ENCODE measurements at places on chromosomes 5 and 9.

GRCh38 chr5:44401611-44402010, 12.4 kb upstream of the FGF10 start:
- no peak for DNase-seq

GRCh38 chr5:78628270-78628992, 20.1 kb downstream of the LHFPL2 start:
- no peak for DNase-seq

DNA sequence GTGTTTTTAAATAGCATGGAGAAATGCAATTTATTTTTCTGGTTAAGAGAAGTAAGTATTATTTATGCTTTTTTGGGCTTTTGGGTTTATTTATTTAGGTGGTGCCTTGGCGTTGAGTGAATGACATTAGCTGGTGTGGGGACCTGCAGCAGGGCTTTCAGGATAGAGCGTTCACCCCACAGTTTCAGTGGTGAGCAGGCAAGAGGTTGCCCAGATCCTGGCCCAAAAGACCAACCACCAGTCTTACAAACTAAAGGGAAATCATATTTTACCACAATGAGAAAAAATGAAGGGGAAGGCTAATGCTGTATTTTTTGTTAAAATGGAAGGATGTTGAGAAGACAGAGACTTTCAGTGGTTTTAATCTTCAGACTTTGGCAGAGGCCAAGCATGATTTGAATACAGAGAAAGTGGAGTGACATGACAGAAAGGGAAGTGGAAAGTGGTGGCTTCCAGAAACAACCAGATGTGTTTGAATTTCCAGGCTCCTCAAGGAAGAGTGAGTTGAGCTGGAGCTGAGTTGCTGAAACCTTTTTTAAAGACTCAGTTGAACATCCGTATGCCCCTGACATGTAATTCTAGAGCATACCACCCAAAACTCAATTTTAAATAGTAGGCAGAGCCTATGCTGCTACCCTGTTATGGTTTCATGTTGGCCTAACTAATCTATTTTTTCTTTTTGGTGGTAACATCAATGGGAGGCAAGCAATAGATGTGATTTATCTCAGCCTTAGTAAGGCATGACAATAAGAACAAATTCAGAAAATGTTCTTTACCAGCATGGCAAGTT, 94.8 kb downstream of the AOPEP start:
- no peak for DNase-seq

DNA sequence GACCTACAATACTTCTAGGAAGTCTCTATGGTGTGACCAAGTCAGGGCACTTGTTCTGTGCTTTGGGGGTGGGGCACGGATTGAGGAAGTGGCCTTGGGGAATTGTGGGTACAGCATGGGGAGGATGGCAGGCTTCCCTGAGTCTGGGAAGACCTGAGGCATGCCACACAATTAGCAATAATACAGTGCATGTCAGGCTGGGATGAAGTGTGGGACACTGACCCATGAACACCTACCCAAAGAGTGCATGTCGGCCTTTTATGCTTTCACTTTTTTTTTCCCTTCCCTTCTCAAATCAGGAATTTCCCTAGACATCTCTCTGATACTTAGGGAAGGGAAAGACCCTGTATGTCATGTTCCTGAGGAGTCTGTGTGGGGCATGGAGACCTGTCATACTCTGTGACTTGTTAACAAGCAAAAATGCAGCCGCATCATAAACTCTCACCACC, 146.4 kb downstream of the PALM2AKAP2 start:
- no peak for DNase-seq

GRCh38 chr5:133376986-133377385, 235.4 kb downstream of the FSTL4 start:
- DNase-seq: no peak

DNA sequence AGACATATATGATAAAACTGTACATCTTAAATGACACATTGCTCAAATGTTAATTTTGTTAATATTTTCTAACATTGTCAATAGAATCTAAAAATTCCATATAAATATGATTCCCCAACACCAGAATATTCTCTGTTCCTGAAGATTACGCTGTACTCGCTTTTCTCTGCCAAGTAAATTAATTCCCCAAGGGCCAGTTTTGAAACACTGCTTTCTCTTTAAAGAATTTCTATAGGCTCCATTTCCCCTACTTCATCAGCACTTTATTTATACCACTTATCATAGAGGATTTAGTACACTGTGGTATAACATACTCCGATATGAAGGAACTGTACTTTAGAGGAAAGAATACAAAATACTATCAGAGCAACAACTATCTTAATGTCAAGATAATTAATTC, 101.4 kb upstream of the ACOT12 start:
- no peak for DNase-seq

DNA sequence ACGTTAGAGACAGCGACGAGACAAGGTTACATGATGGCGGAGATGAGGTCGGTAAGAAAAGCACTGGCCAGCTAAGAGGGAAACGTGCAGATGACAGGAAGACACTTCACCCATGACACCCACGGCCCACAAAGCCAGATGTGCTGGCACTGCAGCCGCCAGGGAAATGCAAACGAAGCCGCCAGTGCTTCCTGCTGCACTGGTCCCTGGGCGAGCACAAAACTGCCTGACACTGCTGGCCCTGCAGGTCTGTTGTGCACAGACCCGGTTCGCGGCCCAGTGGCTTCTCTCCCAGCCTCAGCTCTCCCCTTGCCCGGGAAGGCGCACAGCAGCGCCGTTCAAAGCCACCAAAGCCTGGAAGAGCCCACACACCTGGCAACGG, 20.3 kb downstream of the QSOX2 start:
- no peak for DNase-seq

GRCh38 chr5:32526810-32527209, 58.5 kb upstream of the SUB1 start:
- no peak for DNase-seq

DNA sequence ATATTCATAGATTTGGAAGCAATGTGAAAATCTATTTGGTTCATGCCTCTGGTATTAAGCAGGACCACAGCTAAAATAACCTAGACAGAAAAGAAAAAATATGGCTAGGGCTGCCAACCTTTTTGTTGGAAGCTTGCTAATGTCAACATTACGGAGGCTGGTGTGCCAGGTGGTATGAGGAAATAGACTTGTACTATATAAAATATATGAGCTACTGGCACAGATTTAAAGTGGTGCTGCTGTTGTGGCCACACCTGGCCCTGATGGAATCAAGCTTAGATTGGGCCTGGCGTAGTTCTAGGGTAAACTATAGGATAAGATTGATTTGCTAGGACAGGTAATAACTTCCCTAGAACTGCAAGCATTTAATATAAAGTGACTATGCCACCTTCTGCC, 10.6 kb upstream of the PARP8 start:
- DNase-seq: no peak

- no peak for DNase-seq
Observed at GRCh38 chr5:61915646-61916045, 390.4 kb upstream of the KIF2A start.

- DNase-seq: no peak
Observed at GRCh38 chr5:72468606-72469005, 38.6 kb downstream of the ZNF366 start.

GRCh38 chr9:4138781-4139180, 161.1 kb downstream of the GLIS3 start:
- no peak for DNase-seq

GRCh38 chr5:106923409-106923808, 747.3 kb downstream of the EFNA5 start:
- DNase-seq: no peak

- DNase-seq: no peak
Observed at GRCh38 chr9:1918622-1919021, 96.5 kb upstream of the SMARCA2 start.

DNA sequence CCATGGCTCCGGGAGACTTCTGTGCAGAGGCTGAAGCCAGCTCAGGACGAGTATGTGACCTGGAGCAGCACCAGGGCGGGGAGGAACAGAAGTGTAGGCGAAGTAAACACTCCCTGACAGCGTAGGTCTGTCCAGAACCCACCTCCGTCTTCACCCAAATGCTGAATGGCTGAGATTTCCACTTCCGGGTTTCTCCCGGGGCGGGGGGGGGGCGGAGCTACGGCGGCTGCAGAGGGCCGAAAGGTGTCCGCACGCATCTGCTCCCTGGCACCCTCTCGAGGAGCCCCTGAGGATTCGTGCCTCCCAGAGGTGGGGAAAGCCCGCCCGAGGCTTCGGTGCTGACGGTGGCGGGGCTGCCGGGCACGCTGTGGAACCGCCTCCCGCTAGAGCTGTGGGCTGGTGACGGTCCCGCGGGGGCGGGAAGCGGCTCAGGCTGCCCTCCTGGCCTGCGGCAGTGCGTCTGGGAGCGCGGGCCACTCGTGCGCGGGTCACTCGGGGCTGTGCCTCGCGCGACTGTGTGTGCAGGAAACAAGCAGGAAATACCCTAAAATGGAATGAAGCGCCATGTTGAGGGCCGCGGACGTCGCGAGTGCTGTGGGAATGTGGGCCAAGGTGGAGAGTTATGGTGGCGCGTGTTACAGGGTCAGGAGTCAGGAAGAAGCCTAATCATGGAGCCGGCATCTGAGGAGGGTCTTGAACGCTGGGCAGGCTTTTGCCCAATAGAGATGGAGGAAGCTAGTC, 1425.4 kb downstream of the FOXD4L5 start:
- peak; percentile 66 for DNase-seq

DNA sequence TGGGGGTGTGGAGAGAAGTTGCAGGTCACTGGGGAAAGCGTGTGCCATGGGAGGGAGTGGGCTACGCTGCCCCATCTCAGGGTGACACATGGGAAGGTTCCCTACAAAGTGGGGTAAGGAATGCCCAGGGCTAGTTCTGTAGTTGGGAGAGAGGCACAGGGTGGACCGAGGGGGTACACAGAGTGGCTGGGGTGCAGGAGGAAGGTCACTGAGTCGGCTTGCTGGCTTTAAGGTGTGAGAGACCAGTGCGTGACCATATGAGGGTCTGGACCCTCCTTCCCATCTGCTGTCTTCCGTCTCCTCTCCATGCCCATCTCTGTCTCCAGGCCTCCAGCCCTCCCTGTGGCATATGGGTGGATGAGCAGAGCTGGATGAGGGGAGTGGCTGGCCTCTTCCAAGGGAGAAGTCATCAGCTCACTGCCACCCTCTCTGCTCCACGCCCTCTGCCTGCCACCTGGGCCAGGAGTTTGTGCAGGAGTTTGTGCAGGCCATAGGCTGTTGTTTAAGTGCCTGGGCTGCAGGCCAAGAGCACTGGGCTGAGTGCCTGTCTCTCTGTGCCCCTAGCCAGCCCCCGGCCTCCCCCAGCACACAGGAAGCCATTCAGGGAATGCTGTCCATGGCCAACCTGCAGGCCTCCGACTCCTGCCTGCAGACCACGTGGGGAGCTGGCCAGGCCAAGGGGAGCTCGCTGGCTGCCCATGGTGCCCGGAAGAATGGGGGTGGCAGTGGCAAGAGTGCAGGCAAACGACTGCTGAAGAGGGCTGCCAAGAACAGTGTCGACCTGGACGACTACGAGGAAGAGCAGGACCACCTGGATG, 96.8 kb downstream of the PHF2 start:
- DNase-seq: peak; percentile 59

GRCh38 chr5:112303685-112304084, 115.4 kb downstream of the EPB41L4A start:
- DNase-seq: no peak

DNA sequence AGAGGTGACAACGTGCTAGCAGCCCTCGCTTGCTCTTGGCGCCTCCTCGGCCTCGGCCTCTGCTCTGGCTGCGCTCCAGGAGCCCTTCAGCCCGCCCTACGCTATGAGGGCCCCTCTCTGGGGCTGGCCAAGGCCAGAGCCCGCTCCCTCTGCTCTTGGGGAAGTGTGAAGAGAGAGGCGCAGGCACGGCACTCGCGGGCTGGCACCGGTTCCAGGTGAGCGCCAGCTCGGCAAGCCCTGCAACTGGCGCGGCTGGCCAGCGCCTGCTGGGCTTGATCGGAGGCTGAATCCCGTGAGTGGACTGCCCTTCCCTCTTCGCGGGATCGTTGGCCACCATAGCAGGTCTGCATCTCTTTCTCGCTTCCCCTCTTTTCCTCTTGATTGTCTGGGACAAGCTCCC, 298.0 kb upstream of the PTPRD start:
- no peak for DNase-seq

GRCh38 chr9:106816524-106816923, 46.4 kb upstream of the ZNF462 start:
- no peak for DNase-seq

DNA sequence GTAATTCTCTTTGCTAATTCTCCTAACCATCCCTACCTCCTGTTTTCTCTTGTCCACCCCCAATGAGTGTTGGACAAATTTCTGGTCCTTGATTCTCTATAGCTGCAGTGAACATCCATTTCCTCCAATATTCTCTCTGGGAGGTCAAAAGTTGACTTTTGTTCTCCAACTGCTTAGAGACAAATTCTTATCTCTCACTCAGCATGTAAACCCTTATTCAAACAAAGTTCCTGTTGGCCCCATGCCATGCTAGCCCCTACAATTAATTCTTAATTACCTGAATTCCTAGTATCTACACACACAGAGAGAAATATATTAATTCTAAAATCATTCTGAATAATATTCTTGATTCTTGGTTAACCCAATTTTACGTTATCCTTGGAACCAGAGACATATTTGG, 472.9 kb upstream of the ACTBL2 start:
- DNase-seq: no peak

GRCh38 chr5:96297290-96297689, 135.8 kb downstream of the PCSK1 start:
- DNase-seq: no peak

DNA sequence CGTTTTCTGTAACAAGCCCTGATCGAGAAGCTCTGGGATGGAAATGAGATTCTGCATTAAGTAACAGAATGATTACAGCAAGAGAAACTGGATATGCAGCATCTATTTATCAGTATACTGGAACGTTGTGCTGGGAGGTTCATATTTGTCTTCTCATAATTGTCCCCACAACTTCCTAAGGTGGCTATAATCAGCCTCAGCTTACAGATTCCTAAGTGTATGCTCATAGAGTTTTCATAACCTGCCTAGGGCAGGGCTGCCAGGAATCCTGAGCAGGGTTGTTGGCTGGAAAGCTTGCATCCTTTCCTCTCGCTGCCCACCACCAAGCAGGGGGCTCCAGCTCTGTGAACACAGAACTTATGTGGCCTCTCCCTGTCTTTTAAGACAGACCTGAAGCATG, 70.2 kb downstream of the FNBP1 start:
- no peak for DNase-seq

DNA sequence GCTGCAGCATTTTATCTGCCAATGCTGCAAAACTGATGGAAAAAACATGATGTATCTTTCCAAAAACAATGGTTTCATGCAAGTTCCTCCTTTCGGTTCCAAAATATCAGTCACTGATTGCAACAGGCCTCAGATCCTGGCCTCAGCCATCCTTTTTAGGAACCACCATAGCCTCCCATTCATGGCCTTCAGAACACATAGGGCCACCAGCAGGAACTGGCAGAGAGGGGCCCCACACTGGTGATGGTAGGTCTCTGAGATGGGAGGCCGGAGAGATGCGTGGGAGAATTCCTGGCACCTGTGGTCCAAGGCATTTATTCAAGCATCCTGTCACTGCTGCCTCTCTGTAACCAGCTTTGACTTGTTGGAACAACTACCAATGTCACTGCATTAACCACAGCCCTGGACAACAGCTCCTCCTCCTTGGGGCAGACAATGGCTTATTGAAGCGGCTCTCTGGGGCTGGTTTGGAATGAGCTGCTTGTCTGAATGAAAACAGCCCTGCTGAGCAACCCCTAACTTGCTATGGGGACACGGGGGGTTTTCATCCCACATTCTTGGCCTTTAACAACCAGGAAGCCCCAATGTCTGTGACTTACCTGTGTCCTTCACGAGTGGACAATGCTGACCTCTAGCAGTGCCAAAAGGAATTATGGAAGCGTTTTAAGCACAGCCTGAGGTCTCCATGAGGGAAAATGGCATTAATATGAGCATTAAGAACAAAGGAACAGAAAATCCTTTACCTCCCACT, 108.1 kb downstream of the LHFPL2 start:
- DNase-seq: no peak

- DNase-seq: peak; percentile 84
Observed at GRCh38 chr5:177113566-177114424, 19.8 kb upstream of the NSD1 start.
